ENCODE measurements at places on chromosomes 7 and 10.

DNA sequence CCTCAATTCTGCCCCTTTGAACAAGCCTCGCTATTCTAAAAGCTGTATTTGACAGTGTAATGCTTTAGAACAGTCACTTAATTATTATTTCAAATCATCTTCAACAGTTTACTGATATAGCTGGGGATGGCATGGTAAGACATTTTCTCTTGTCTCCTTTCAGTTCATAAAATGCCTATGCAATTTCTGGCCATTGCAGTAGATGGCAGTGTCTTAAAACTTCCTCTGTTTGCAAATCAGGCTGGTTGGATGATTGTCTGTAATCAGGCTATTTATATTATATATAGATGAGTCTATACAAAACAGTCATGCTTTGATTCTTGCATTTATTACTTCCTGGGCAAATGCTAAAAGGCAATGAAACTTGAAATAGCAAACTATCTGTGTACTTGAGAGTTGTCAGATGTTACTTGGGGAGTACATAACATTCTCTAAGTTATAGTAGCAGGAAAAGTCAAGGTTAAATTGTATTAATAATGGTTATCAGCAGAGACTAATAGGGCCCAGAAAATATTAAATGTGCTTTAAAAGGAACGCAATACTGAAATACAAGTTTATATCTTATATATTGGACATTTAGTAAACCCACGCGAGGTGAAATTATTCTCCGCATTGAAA lies 55.5 kb upstream of the LHFPL3 start:
- DNase-seq: peak; percentile 77

DNA sequence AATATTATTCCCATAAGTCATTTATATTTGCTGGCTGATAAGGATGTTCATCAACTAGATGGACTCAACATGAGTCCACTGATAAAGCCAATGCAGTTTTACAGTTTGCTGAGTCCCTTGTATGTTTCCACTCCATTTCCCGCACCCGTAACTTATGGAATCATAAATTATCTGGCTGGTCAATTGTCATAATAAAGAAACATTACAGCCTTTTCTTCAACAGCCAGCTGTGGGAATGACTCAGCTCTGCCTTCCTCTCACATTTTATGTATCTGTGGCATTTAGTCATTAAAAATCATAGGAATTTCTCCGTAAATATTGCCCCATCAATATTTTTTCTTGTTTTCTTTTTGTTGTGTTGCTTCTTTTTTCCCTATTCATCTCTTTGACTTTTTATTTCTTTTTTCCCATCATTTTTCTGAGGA lies 22.3 kb upstream of the TMEM26 start:
- no peak for DNase-seq

GRCh38 chr7:42964849-42965805 lies 33.0 kb downstream of the MRPL32 start:
- no peak for DNase-seq

DNA sequence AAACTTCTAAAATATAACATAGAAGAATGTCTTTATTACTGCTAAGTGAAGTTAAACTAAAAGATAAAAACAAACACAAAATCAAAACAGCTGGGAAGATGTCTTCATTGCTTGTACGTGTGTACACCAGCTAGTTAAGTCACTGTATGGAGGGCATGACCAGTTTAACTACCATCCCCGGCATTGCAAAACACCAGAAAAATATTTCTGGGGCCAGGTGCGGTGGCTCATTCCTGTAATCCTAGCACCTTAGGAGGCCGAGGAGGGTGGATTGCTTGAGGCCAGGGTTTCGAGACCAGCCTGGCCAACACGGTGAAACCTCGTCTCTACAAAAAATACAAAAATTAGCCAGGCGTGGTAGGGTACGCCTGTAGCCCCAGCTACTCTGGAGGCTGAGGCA lies 19.2 kb upstream of the C7orf33 start:
- no peak for DNase-seq

DNA sequence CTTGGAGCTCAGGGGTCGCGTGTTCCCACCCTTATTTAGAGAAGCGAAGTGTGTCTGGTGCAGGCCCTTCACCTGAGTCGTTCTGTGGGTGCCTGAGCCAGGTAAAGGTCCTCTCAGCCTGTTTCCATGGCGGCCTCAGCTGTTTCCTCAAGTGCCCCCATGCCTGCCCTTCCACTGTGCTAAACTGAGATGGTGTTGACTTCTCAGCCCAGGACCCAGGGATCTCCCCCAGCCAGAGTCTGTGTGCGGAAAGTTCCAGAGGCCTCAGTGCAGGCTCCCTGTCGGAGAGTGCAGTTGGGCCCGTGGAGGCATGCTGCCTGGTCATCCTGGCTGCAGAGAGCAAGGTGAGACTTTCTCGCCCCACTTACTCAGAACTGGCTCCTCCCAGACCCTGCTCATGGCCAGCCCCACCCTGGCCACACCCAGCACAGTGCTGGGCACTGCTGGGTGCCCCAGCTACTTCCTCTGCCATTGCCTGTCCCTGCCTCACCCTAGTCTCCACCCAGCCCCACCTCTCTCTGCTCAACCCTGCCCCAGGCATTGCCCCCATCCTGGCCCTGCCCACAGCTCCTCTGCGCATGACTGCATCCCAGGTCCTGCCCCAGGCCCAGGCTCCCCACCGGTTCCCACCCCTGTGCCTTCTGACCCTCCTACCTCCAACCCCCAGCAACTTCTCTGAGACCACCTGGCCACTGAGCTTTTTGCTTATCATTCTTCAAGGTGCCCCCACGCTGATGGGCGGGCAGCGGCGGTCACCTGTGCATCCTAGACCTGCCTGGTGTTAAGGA lies 20.3 kb downstream of the NACAD start:
- DNase-seq: no peak

- no peak for DNase-seq
Measured at GRCh38 chr10:20714518-20714917, 182.6 kb downstream of the NEBL start.

DNA sequence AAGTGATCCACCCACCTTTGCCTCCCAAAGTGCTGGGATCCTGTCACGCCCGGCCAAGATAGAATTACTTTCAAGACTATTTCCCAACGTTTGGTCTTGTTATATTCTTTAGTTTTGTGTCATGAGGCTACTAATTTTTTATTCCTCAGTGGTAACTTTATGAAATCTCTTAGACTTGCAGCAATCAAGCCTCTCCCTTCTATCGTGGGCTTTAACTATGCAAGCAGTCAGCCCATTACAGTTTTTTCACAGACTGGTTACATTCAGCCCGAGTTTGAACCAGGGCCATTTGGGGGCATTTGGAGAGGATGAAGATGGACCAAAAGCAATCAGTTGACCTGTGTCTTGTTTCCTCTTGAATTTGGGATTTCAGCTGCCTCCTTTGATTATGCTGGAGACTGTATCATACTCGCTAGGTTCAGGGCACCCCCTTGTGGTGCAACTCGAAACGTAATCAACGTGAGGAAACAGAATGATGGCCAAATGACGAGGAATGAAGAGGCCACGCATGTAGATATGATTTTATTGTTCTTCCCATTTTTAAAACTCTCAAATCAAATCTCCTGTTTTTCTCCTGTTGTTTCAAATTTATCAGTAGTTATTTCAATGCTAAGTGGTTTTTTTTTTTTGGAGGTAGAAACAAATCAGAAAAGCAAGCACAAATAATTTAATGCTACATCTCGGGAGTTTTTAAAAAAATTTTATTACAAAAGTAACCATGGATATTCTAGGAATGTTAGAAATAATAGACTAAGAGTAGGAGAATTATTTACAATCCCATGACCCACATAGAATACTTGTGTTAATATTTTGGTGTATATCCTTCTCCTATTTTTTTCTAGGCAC lies 151.6 kb downstream of the KIAA1217 start:
- DNase-seq: peak; percentile 76

DNA sequence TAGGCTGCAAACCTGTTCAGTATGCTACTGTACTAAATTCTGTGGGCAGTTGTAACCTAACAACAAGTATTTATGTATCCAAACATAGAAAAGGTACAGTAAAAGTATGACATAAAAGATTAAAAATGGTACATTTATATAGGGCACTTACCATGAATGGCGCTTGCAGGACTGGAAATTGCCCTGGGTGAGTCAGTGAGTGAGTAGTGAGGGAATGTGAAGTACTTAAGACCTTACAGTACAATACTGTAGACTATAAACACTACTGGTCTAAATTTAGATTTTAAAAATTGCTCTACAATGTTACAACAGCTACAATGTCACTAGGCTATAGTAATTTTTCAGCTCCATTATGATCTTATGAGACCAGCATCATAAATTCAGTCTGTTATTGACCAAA lies 146.0 kb upstream of the GNAI1 start:
- no peak for DNase-seq

- DNase-seq: peak; percentile 56
Measured at GRCh38 chr10:62732841-62733653, 71.5 kb upstream of the ADO start.

DNA sequence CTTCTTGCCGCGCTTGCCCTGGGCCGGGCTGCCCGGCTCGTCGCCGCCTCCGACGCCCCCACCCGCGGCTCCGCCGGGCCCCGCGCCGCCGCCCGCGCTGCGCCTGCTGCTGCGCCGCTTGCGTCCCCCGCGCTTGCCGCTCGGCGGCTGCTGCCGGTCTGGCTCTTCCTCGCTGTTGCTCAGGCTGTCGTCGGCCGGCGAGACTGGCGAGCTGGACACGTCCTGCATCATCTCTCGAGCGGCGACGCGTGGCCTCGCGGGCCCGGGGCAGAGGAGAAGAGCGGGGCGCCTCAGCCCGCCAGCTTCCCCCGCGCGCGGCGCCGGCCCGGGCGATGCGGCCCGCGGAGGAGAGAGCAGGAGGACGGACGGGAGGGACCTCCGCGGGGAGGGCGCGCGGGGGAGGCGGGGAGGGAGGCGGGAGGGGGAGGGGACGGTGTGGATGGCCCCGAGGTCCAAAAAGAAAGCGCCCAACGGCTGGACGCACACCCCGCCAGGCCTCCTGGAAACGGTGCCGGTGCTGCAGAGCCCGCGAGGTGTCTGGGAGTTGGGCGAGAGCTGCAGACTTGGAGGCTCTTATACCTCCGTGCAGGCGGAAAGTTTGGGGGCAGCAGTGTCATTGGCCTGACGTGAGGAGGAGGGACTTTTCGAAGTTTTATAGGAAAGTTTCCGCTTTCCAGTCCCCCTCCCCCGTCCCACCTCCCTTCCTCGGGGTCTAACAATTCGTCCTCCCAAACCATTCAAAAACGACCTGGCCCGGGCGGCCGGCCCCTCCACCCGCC lies at the start of gene TWIST1:
TWIST1 (minus strand) TSS at position 546 of the 779 bp plus-strand sequence; CDS start at position 231, 315 bp downstream.
- peak; percentile 65 for DNase-seq

GRCh38 chr10:119398996-119399395 lies 143.5 kb downstream of the RGS10 start:
- no peak for DNase-seq

- DNase-seq: peak; percentile 93
Measured at GRCh38 chr7:25069900-25070443, 55.1 kb downstream of the CYCS start.

GRCh38 chr10:33612116-33612515 lies 277.6 kb upstream of the NRP1 start:
- no peak for DNase-seq

All from SK-MEL-5 (cell line).